ENCODE measurements at places on chromosomes 7 and 10. TPM values are rescaled to one million over a fixed set of nuclear protein-coding genes. Genes with fewer than 3 reads are reported as not detected.
A peak's percentile ranks its signal among the peaks of the same experiment; 100 is the strongest.

The OR2A7 gene
- polyA plus RNA-seq: not detected

- no peak for DNase-seq
These were observed 71.9 kb downstream of the ELFN1 start for GRCh38 chr7:1741751-1742554.

The C10orf62 gene
- polyA plus RNA-seq: not detected

The CAMK1D gene
- 6.5 TPM for polyA plus RNA-seq

DNA sequence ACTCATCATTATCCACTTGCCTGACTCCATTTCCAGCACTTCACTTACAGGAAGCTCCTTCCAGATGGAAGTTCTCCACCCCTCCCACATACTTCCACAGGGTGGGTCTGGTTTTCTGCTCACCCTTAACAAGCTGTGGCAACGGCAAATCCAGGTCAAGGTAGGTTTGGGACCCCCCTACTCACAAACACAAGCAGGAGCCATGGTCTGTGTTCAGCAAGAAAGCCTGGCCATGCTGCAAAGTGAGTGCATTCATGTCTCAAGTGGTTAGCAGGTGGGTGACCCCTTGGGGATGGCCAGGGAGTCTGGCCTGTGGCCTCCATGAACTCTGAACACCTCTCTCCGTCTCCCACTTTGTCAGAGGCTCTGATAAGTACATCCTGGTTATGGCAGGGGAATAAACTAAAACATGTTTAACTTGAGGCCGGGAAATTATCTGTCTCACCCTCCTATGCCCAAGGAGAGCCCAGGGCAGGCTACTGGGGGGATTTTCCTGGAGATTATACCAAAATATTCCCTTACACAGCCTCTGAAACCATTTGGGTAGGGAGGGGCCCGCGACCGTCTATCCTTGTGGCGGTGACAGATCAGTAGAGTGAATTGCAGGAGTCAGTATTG is 844 bp downstream of the XPNPEP1 start:
- no peak for DNase-seq

DNA sequence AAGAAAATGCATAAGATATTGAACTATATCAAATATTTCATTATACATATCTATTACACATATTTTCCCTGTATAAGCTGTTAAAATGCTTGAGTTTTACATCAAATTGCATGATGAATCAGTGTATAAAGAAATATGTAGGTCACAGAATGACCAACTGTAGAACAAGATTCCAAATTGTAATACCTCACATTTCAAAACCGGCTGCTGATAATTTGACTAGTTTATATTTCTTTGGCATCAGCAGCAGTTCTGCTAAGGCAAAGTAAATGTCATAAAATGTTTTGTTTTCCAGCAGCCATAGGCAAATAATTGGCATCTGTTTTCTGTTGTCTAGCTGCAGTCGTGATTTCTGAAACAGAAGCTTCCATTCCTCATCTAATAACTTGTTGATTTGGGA is 633.9 kb downstream of the ARL4A start:
- DNase-seq: no peak

GRCh38 chr10:91559169-91559568 is 73.7 kb downstream of the PPP1R3C start:
- no peak for DNase-seq

The HDAC9 gene
- 0.05 TPM for polyA plus RNA-seq

The GFRA1 gene
- 13.2 TPM for polyA plus RNA-seq

DNA sequence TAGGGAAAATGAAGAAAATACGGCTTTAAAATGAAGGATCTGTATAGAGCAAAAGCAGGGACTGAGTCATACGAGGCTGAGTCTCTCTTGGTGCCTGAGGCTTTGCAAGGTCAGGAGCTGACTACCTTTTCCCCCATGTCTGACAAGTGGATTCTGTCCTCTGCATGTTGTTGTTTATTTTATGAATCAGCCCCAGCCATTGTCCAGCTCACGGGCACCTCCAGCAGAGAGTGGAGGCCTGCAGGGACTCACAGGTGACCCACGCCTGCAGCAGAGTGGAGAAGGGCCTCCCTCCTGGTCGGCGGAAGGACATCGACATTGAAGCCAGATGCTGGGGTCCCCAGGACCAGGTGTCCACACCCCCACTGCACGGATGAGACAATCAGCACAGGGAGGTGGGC is 233.9 kb downstream of the WDR37 start:
- no peak for DNase-seq

DNA sequence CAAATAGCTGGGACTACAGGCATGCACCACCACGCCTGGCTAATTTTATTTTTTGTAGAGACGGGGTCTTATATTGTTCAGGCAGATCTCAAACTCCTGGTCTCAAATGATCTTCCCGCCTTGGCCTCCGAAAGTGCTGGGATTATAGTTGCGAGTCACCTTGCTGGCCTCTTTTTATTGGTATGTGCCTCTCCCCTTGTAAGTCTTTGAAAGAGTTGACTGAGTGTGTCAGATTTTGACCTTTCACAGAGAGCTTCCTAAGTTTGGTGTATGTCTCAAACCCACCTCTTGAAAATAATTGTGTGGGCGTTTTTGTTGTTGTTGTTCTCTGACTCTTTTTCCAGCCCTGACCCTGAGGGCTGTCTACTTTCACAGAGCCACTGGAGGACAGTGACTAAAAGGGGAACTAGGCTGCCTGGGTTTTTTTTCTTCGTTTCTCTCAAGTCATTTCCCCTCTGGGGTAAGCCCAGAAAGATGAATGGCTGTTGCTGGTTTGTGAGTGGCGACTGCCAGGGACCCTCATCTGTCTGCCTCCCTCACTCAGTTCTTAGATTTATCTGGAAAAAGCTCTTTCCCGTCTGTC is 262.8 kb downstream of the ZEB1 start:
- DNase-seq: no peak

DNA sequence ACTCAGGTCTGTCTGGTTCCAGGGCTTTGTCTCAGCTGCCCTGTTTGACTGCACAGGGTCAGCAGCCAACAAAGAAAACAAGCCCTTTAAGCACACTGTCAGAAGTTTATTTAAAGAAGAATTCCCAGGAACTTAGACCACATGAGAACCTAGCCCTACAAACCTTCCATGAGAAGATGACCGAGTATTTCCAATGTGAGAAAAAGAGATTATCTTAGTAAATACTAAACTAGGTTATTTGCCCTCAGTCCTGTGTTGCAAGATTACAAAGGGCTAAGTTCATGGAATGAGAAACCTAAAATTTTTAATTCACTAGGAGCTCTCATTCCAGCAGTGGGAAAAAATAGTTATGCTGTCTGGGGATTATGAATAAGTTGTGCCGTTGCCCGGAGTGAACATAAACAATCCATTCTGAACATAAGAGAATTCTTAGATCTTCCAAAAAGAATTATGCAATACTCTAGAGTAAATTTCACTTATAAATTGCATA is 46.7 kb downstream of the NOC3L start:
- DNase-seq: no peak

The PNPLA8 gene
- polyA plus RNA-seq: 15.5 TPM

The TRIM73 gene
- polyA plus RNA-seq: 2.0 TPM

The SLC39A12 gene
- not detected for polyA plus RNA-seq

GRCh38 chr7:105350906-105351305 is 37.8 kb downstream of the SRPK2 start:
- no peak for DNase-seq

The SLC29A4 gene
- 14.8 TPM for polyA plus RNA-seq

The ANKRD61 gene
- 0.49 TPM for polyA plus RNA-seq

DNA sequence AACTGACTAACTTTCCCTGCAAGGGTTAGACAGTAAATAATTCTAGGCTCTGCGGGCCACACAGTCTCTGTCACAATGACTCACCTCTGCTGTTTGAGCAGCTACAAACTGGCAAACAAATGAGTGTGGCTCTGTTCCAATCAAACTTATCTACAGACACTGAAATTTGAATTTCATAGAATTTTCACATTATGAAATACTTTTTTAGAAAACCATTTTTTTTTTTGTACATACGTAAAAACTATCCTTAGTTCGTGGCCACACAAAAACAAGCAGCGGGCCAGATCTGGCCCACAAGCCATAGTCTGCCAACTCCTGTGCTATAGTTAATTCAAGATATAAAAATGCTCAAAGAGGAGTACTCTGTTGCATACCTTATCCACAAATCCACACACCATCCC is 32.6 kb downstream of the PIP4K2A start:
- peak; percentile 65 for DNase-seq

DNA sequence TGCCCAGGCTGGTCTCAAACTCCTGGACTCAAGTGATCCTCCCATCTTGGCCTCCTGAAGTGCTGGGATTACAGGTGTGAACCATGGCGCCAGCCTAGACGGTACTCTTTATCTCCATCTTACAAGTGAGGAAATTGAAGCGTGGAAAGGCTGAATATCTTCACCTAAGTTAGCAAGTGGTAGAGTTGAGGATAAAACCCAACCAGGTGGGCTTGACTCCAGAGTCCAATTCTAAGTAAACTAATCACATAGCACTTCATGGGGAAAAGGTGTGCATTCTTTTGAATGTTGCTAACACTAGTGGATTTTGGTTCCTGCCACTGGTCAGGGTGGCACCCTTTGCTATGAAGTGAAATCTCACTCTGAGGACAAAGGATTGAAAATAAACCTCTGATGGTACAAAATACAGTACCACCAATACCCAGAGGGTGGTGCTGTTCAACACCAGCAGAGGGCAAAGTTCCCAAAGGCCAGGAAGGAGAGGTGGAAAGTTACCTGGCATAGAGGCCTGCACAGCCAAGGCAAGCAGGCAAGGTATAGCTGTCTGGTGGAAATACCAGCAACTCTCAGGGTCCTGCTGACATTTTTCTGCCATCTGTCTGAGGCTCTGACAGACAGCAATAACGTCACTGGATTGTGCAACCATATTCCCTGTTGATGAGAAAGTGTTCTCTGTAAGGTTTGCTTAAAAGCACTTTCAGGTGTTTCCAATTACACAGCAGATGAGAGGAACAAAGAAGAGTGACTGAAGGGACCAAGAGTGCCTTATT is 17.6 kb downstream of the ZDHHC16 start:
- DNase-seq: peak; percentile 63

- no peak for DNase-seq
These were observed 379.3 kb upstream of the POM121L12 start for GRCh38 chr7:52656098-52656497.

DNA sequence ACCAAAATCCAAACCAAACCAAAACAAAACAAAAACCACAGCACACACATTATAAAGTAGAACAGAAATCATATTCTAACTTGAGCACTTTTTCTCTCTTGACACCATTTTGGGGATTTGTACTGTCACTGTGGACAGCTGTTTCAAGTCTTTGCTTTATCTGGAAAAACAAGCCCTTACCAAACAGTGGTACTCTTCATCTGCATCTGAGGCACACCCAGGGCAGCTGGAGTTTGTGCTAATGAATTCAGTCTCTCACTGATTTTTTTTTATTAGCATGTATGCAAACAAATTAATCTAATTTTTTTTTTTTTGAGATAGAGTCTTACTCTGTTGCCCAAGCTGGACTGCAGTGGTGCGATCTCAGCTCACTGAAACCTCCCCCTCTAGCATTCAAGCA is 171.4 kb downstream of the RAPGEF5 start:
- DNase-seq: no peak

- DNase-seq: no peak
These were observed 223.1 kb downstream of the REEP3 start for GRCh38 chr10:63744060-63744941.

The GARIN1A gene
- 0.43 TPM for polyA plus RNA-seq

DNA sequence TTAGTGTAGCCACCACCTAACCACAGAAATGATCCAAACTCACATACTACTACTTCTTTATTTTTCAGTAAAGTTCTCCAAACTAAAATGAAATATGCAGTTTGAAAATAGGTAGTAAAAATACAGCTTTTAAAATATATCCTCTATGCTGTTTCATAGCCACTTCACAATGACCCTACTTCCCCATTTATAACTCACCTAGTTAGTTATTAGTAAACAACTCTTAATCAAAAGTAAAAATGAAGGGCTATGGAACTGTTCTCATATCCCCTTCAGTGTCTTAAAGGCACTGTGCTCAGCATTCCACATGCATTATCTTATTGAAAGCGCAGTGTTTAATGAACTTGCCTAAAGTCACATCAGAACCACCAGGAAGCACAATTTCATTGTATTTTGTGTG is 43.5 kb downstream of the KMT2C start:
- DNase-seq: no peak

GRCh38 chr10:117674646-117675045 is 132.1 kb downstream of the EMX2 start:
- no peak for DNase-seq

The HYCC1 gene
- 24.6 TPM for polyA plus RNA-seq

GRCh38 chr7:157000741-157001653 is 9.5 kb downstream of the MNX1 start:
- no peak for DNase-seq

- DNase-seq: peak; percentile 23
These were observed 1.5 kb downstream of the ARHGAP21 start for GRCh38 chr10:24722131-24722675.

- DNase-seq: peak; percentile 94
These were observed 12.5 kb downstream of the SFRP5 start for GRCh38 chr10:97759158-97759887.

- peak; percentile 10 for DNase-seq
These were observed 938 bp upstream of the CADPS2 start for GRCh38 chr7:122887198-122887597.

DNA sequence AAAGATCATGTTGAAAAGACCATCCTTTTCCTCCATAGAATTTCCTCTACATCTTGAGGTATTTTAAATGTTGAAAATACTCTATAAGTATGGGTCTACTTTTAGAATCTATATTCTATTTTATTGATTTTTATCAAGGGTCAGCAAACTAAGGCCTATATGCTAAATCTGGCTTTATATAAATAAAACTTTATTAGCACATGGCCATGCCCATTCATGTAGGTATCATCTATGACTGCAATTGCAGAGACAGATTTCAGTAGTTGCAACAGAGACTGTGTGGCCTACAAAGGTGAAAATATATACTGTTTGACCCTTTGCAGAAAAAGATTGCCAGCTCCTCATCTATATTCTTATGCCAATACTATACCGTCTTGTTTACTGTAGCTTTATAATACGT is 72.7 kb downstream of the TAX1BP1 start:
- no peak for DNase-seq

DNA sequence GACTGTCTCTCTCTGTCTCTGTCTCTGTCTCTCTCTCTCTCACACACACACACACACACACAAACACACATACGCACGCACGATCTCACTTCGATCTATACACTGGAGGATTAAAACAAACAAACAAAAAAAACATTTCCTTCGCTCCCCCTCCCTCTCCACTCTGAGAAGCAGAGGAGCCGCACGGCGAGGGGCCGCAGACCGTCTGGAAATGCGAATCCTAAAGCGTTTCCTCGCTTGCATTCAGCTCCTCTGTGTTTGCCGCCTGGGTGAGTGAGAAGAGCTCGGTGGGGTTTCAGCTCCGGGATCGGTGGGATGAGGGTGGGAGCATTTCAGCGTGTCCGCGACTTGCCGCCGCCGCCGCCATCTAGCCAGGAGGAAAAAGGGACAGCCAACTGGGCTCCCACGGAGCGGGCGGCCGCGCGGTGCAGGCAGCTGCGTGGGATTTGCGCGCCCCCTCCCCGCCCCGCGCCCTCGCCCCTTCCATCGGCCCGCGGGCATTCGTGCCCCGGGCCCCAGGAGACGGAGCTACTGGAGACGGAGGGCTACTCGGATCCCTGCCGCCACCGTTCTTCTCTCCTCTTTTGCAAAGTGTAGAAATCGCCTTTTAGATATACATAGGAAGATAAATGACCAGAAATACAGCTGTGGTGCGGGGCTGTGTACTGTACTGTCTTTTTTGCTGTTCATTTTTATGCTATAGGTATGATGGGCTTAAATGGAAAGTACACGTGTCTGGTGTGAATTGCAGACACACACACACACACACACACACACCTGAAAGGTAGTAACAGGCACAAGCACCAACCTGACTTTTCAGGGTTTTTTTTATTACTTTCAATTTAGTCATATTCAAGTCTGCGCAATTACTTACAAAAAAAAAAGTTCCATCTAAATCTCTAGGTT is 581 bp downstream of the PTPRZ1 start:
- peak; percentile 3 for DNase-seq

GRCh38 chr7:149559711-149560110 is 62.1 kb upstream of the ZNF746 start:
- no peak for DNase-seq

The PARG gene
- polyA plus RNA-seq: 22.5 TPM
